ENCODE measurements at places on chromosomes 2 and 18.

DNA sequence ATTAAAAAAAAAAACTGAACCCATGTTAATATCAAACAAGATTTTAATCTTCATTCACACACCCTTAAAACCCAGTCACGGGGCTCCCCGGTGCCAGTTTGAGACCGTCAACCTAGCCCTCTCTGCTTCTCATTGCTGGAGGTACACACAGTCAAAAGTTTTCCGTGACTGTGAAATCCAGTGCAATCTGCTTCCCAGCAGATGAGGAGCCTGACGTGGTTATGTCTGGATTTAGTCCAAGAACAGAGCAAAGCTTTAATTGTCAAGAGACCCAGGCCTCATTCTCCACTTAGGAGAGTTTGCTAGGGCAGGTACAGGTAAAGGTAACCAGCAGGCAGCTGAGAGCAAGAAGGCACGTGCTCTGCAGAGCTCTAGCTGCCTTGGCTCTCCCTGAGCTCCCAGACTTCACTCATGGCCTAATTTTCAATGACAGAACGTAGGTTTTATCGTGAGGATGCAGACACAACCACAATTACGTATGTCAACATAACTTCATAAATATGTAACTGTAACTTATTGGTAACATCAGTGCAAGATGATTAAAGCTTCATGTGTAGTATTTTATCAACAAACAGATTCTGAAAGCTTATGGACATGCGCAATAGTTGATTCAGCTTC lies 56.3 kb downstream of the SLC16A14 start:
- no peak for DNase-seq

GRCh38 chr18:79221136-79221535 lies 151.9 kb downstream of the ATP9B start:
- no peak for DNase-seq

DNA sequence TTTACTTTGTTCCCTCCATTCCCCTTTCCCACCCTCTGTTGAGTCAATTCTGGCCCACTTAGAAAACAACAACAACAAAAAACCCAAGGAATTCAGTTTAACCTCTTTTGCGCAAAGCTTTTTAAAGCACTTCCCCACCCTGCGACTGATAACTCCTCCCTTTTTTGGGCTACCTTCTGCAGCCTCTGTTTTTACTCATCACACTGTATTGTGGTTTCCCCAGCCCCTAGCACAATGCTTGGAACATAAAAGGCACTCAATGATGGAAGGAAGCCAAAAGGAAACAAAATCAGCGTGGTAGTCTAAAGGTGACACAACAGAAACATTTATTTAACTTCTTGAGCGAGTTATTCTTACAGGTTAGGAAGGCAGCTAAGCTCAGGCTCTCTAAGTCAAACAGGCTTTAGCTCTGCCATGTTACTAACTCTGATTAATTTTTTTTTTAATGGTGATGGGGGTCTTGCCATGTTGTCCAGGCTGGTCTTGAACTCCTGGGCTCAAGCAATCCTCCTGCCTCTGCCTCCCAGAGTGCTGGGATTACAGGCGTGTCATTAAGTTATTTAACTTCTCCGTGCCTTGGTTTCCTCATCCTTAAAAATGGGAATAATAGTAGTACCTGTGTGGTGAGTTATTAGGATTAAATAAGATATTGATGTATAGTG lies 1.3 kb downstream of the CEP68 start:
- no peak for DNase-seq

DNA sequence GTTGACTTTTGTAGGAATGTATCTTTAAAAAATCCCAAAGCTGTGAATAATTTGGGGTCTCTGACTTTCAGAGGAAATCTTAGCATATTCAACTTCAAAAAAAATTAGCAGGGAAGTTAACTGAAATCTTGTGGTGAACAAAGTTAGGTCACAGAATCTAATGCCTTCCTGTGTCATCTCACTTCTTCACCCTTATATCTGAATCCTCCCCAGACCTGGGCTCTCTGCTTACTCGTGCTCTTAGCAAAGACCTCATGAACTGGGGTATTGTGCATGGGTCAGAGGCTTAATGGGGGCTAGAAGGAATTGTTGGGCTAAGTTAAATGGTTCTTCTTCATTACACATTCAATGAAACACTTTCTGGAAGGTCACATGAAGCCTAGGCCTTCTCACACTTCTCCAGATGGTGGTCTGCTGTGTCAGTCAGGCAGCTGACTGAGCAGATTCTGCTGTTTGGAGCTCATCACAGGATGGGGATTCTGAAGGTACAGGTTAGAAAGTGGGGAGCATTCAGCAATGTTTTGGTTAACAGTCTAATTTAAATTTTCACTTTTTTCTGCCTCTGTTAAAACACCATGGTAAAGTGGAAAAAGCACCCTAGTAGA lies 131.3 kb downstream of the SUCLG1 start:
- no peak for DNase-seq

DNA sequence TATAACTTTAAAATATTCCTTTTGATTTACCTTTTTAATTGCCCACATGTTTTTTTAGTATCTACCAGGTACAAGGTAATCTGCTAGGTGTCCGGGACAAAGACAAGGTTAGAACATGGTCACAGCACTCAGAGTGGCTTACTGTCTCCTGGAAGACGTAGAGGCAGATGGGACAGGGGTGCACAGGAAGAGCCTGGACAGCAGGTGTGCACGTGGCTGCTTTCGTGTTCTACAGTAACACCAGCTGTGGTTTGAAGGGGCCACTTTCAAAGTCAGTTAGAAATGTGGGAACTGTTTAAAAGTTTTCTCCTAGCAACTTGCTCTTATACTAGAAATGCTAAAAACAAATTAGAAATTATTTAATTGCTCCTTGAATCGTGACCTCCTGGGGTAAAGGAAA lies 102.9 kb upstream of the ALPP start:
- no peak for DNase-seq

DNA sequence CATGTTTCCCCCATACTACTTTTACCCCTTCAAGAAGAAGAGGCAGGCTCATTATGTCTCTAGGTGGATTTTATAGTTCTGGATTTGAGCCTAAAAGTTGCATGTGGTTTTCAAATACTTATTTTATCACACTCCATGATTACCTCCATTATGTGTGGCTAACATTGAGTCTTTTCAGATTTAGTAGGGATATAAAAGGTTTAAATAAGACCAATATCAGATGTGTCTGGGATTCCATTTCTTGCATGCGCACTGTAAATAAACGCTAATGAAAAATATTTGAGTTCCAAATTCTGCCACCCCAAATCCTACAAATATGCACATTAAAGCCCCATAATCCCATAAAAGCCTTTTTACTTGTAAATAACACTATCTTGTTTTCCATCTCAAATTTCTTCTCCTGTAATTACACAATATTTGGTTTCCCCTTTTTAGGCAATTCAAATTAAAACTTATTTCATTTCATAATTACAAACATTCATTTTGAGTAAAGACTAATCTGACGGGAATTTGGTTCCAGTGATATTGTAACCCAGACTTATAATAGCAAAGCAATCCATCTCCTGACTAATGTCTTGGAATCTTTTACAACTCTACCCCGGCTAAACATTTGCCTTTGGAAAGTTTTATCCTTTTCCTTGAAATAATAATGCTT lies 600.0 kb downstream of the SLC4A3 start:
- no peak for DNase-seq

DNA sequence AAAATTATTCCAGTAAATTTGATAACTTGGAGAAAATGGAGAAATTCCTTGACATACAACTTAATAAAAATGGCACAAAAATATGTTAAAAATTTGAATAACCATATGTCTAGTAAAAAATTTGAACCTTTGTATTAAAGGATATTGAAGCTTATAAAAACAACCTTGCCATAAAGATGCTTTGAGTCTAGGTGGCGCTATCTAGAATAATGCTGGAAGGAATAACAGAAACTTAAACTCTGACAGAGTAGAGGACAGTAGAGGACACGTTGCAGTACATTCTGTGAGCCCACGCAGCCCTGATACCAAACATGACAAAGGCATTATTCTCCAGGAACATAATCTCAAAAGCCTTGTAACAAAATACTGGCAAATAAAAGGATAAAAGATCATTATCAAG lies 44.7 kb upstream of the ALKAL2 start:
- DNase-seq: no peak

DNA sequence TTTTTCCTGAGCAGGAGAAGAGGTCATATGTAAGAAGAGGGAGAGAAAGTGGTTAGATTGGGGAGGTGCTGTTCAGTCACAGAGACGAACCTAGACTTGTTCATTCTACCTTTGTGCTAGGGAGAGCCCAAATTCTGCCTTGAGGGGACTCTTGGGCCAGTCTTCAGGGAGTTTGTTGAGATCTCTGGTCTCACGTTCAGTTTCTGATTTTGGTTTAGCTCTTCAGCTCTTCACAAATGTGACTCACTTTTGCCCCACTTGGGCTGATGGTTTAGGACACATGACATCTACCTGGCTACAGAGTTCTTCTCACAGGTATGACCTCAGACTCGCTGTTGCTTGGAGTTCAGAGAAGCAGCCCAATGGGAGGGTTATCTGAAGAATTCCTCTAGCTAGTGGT lies 49.2 kb upstream of the DARS1 start:
- no peak for DNase-seq

DNA sequence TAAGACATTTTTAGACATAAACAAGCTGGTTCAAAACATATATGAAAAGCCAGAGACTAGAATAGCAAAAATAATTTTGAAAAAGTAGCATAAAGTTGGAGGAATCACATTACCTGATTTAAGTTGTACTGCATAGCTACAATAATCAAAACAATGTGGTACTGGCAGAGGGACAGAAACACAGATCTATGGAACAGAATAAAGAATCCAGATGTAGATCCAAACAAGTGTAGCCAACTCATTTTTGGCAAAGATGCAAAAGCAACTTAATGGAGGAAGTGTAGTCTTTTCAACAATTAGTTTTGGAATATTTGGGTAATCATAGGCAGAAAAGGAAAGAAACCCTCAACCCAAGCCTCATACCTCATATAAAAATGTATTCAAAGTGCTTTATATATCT lies 278.7 kb upstream of the ZNF521 start:
- no peak for DNase-seq

All from hepatocyte (in vitro differentiated cells).